ENCODE measurements at places on chromosomes 6 and 20.

DNA sequence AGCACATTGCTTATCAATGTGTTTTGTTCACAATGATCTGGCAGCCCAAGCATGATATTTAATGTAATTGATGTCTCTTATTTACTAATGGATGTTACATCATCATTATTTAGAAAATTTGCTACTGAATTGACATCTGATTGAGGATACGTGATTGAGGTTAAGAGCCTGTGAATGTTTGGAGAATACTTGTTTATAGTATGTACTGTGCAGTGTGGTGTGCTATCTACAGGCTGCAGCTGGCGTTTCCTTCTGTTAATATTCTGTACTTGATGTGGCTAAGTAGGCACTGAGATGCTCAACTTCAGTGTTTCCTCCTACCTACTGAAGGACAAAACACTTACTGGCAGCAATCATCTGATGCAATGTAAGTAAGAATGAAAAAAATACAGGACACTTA lies 709.6 kb upstream of the FLRT3 start:
- DNase-seq, result no peak

DNA sequence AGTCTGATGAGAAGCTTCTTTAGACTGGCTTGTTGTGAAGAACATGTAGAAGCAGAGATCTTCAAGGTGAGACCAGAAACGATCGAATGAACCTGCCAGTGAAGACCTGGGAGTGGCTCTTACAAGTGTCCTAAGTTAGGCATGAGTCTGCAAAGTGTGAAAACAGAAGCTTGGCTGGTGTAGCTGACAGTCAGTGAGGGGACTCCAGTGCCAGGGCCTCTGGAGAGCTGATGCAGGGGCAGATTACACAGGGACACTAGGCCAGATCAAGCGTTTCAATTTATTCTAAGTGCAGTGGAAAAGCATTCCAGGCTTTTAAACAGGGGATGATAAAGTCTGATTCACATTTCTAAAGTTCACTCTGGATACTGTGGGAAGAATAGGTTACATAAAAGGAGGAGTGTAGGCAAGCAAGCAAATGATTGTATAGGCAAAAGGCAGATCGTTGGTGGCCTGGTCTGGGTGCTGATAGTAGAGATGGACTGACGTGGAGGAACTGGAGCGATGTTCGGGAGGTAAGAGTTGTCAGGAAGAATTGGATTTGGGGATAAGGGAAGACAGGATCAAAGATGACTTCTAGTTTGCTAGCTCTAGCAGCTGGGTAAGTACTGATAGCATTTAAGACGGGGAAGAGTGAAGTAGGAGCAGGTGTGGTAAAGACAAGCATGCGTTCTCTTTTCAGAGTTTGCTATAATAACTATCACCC lies 133.5 kb downstream of the MAN1A1 start:
- DNase-seq, result no peak

DNA sequence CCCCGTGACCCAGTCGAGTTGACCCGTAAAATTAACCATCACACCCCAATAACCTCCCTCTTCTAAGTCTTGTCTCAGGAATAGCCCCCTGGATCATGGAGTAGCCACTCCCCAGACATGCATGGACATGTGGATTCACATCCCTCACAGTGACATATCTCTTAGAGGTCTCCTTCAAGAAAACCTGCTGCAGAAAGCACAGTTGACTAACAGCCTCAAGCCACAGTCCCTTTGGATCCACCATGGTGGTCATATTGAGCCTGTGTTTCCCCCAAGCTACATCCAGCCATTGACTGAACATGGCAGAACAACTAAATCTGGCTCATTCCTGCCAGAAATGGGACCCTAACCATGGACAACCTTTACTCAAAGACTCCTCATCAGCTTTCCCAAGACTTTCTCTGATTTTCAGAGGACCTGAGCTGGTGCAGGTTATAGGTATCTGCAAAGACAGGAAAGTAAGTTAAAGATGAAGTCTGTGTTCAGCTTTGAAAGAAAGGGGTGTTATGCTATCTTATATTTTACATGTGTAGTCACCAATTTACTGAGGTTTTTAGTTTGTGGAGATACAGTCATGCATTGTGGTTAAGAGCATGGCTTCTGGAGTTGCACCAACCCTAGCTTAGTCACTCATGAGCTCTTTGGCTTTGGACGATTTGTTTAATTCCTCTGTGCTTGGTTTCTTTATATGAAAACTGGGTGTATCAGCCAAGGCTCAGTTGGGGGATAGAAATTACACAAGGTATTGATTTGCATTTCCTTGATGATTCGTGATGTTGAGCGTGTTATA lies 219.1 kb downstream of the MYLK4 start:
- DNase-seq, result no peak

DNA sequence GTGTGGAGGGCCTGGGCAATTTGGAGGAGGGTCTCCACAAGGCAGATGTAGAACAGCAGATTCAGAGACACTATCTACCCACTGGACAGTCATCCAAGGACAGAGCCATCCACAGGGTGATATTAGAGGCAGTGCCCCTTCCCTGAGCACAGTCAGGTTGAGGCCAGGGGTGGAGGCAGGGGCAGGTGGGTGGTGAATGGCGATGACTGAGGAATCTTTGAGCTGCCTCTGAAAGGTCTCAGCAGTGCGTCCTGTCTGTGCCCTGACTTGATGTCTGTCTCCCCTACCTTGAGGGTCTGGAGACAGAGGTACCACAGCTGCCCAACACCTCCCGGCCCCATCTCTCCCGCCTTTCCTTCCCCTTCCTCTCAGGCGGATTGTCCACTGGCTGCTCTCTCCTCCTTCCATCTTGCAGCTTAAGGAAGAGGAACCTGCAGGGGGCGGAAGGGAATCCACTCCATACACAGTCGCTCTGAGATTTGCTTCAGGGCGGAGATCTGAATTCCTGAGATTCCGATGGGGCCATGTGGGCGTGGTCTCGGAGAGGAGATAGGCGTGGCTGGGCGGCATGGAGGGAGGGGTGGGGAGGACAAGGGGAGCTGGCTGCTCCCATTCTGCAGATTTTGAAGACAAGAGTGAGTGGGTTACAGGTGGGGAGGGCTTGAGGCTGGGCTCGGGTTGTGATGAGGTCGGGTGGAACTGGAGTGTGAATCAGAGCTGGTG lies 1.7 kb downstream of the MUCL3 start:
- DNase-seq, result peak; percentile 29

DNA sequence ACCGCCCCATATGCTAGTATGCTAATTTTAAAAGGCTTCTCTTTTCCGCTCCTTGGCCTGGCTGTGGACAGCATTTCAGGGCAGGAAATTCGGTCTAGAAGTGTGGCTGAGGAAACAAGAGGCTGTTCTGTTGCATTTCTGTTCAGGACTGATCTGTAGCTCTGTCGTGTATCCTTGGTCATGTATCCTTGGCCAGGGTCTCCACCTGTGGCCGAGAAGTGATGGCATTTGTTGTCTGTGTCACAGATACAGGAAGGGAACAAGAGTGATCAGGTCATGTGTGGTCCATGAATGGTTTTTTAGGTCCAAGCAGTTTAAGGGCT lies 300.5 kb upstream of the SUPT3H start:
- no peak for DNase-seq

DNA sequence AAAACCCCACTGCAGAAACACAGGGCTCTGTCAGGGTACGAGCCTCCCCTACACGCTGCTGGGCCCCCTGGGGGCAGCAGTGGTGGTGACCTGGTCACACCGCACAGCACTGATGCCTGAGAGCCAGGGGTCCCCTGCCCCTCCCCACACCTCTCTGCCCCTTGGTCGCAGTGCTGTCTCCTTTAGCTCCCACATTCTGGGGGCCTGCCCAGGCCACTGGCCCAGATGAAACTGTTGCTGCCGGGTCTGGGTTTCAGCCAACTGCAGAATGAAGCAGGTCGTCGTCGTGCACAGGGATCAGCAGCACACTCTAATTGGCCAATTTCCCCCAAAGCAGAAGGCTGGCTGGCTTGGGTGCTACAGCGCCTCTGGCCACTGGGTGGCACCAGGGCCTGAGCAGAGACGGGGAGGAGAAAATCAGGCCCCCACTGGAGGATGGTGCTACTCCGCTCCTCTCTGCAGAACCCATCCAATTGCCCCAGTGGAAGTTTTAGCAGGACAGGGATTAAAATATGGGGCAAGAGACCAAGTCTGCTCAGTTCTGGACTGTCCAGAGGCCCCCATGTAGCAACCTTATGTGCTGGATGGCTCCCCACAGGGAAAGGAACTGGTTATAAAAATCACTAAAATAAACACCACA lies 26.1 kb downstream of the DIDO1 start:
- DNase-seq, result peak; percentile 86
